ENCODE measurements at places on chromosomes 12 and 14.

- DNase-seq: no peak
Measured at GRCh38 chr14:52106840-52107239, 38.0 kb upstream of the NID2 start.

DNA sequence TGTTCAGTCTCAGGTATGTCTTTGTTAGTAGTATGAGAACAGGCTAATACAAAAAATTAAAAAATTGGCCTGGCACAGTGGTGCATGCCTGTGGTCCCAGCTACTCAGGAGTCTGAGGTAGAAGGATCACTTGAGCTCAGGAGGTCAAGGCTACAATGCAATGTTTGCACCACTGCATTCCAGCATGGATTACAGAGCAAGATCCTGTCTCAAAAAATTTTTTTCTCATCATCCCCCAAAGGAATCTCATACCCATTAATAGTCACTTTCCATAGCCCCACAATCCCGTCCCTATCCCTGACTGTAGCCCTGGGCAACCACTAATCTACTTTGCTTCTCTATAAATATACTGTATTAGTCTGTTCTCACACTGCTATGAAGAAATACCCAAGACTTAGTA lies 57.8 kb downstream of the TTC8 start:
- DNase-seq: no peak

GRCh38 chr12:77247542-77247941 lies 182.2 kb upstream of the E2F7 start:
- no peak for DNase-seq

DNA sequence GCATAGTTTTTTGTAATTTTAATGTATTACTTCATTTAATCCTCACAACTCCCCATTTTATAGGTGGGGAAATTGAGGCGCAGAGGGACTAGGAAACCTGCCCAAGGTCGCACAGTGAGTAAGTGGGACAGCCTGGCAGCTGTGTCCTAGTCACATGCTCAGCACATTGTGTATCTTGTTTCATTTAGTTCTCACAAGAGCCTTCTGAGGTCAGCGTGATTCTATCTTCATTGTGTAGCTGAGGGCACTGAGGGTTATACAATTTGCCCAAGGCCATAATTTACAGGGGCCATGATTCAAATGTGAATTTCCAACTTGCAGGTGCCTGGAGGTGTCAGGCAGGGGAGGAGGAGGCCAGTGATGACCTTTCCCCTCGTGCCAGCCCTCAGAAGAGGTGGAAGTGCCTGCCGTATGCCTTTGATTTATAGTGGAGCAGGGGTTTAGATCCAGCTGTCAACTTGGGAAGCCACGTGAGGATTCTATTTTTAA lies 30.3 kb upstream of the SMOC1 start:
- DNase-seq: no peak

DNA sequence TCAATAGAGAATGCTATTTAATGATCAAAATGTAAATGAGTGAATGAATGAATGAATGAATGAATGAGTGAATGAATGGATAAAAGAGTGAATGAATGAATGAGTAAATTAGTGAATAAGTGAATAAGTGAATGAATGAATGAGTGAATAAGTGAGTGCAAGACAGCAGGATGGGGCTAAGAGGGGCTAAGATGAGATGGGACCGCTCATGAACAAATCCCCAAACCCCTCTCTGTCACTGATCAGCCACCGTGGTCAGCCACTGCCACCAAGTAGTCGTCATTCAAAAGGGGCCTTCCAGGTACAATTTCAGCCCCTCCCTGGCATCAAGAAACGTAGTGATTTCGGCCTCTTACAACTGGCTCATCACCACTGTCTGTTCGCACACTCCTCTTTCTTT lies 79.2 kb downstream of the BCL11B start:
- DNase-seq: no peak

GRCh38 chr12:31337952-31338351 lies 12.0 kb upstream of the SINHCAF start:
- DNase-seq: no peak

- no peak for DNase-seq
Measured at GRCh38 chr12:15979096-15980092, 68.3 kb downstream of the DERA start.

GRCh38 chr12:10368206-10369171 lies 21.4 kb downstream of the KLRK1 start:
- no peak for DNase-seq

DNA sequence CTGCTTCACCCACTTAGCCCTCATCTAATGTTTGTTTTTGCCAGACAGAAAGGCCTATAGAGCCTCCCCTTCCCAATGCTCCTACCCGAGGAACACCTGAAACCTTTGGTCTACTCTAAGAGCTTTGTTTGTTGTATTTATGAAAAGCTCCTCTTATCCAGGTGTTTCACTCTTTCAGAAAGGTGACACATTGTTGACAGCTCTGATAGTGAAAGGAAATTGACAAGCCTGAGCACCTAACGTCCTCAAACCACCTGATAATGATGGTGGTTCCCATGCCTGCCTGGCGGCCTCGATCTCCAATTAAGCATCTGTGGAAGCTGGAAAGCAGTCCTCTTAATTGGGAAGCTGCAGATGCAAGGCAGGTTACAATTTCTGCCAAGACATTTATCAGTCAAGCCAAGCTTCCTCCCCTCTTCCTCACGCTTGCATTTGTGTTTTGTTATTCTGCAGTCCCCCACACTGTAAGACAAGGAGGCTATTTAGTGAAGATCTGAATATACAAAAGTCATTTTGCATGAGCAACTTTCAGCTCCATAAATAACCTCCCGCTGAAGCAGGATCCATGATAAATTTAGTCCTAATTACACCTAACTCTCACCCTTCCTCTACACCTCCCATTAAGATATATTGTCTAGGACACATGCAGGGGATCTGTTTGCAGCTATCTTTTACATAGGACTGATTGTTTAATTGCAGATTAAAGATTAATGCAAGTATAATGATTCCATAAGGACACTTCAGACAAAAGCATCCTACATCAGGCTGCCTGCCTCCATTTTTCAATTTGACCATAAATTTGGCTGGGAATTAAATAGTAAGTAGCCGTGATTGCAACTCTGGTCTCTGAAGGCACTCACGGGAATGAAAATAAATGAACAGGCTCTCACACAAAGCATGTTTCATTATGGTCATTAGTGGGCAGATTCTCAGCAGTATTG lies 288.6 kb downstream of the PDZRN4 start:
- DNase-seq: no peak

DNA sequence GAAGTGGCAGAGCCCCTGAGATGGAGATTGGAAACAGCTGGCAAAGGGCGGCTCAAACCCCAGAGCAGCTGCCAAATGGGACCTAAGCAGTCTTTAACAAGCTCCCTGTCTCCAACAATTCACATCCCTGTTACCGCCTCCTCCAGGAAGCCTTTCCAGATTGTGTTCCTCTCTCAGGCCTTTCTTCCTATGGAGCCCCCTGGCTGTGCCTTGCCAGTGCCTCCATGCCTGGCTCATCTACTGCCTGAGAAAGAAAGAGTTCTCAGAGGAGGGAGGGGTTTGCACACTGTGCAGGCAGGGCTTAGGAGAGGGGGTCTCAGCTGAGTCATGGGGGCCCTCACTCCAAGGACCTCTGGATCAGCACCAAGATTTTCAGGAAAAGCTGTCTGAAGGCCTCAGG lies 8.8 kb upstream of the KRT74 start:
- DNase-seq: no peak

DNA sequence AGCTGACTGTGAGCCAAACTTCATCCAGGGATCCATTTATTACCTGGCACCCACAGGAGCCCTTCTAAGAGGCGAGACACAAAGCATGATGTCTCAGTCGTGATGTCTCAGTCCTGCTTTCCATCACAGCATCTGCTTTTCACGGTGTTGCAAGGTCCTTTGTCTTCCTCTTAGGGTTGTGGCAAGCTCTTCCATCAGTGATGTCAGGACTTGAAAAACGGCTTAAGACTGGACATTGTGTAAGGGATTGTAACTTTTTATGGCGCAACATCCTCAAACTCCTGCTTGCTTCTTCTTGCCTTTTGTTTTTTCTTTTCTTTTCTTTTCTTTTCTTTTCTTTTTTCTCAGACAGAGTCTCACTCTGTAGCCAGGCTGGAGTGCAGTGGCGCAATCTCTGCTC lies 586.5 kb upstream of the TMEM132C start:
- DNase-seq: no peak

DNA sequence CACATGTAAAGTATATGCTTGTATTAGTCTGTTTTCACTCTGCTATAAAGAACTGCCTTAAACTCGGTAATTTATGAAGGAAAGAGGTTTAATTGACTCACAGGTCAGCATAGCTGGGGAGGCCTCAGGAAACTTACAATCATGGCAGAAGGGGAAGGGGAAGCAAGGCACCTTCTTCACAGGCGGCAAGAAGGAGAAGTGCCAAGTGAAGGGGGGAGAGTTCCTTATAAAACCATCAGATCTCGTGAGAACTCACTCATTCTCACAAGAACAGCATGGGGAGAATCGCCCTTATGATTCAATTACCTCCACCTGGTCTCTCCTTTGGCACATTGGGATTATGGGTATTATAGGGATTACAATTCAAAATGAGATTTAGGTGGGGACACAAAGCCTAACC lies 229.5 kb upstream of the PLXNC1 start:
- DNase-seq: no peak

DNA sequence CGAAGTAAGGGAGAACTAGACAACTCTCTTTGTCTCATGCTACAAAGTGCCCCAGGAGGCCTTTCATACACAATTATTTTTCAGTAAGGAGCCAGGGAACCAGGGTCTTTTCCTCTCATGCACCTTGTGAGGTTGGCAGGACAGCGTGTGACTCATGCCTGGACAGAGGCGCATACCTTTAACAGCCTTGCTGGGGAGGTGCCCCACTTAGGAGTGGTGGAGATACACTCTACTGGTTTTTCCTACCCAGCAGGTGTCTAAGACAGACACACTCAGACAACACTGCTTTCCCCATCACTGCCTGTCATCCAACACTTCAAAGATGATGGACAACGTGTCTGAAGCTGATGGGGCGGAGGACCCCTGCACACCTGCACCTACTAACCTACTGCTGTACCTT lies 49.1 kb downstream of the B4GALNT3 start:
- no peak for DNase-seq

- no peak for DNase-seq
Measured at GRCh38 chr14:56341766-56342493, 223.7 kb downstream of the PELI2 start.
